ENCODE measurements at places on chromosomes 6 and 20.

DNA sequence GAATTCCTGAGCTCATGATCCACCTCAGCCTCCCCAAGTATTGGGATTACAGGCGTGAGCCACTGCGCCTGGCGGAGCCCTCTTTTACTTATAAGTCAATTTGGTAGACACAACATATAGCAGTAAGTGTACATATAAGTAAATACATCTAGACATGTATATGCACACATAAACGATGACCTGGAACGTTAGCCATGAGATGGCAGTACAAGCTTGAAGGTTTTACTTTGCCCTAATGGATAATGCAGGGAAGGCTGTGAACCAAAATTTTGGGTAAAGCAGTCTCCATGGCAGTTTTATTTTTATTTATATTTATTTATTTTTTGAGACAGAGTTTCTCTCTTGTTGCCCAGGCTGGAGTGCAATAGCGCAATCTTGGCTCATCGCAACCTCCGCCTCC, 2.4 kb upstream of the GNMT start:
- ATAC-seq, result no peak

GRCh38 chr6:147000545-147001488, 203.4 kb upstream of the STXBP5 start:
- ATAC-seq, result no peak

GRCh38 chr20:51244466-51244865, 221.6 kb upstream of the KCNG1 start:
- no peak for ATAC-seq

GRCh38 chr6:6885521-6886170, 222.1 kb upstream of the RREB1 start:
- no peak for ATAC-seq

DNA sequence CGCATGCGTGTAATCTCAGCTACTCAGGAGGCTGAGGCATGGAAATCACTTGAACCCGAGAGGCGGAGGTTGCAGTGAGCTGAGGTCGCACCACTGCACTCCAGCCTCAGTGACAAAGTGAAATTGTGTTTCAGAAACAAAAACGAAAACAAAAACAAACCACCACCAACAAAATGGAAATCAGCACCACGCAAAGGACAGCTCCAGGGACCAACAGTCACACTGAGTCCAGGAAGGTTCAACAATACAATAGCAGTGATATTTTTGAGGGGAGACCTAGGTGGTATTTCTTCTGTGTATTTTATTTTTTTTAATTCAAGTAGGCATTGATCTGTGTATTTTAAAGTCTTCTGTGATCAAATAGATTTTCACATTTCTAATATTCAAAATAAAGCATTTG, 9.8 kb downstream of the HLA-F start:
- no peak for ATAC-seq

- no peak for ATAC-seq
These were observed 369.4 kb upstream of the CITED2 start for GRCh38 chr6:139743664-139744437.

DNA sequence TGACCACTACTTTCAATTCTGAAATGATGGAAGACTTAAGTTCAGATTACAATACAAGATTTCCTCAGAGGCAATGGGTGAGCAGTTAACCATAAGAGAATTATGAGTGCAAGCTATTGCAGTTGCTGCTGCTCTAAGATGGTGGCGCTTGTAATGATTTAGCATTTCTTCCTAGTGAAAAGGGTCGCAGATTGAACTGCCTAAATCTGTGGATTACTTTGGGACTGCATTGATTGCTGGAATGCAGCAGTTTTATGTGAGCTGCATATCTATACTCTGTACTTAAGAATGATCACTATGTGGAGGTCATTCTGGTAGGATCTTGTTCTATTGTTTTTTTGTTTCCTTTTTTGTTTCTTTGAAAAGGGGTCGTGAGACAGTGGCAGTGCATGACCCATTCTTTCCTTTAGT, 5.3 kb downstream of the SCAF8 start:
- ATAC-seq, result peak; percentile 17

DNA sequence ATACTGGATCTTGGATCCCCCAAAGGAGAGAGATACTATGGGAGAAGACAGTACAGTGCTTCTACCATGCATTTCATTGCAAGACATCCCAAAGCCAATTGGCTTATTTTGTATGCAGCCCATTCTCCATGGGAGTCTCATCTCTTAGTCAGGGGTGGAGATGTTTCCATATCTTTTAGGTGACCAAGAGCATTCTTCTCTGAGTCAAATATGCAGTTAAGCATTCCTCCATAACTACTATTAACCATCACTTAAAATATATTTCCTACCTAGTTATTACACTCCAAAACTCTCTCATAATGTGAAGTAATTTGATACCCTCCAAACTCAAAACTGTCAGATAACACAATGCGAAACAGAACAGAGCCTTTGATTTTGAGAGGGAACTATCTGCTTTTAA, 542.6 kb downstream of the HDGFL1 start:
- ATAC-seq, result no peak

GRCh38 chr6:8245726-8246125, 143.4 kb upstream of the EEF1E1 start:
- ATAC-seq, result no peak

GRCh38 chr20:50634191-50634590, 57.2 kb downstream of the RIPOR3 start:
- ATAC-seq, result no peak

DNA sequence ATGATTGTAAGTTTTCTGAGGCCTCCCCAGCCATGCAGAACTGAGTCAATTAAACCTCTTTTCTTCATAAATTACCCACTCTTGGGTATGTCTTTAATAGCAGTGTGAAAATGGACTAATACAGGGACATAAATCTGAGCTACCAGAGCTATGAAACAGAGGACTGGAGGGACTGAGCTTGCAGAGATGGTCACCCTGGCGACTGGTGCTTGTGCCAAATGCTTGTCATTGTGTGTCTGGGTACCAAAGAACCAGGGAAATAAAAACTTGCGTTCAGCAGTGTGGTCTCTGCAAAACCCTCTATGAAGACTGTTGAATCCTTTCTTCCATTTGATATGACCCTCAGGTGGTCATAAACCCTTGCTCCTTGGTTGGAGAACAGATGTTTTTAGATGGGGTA, 105.1 kb upstream of the PRL start:
- ATAC-seq, result no peak

GRCh38 chr6:113629975-113630737, 227.0 kb upstream of the MARCKS start:
- ATAC-seq, result no peak

DNA sequence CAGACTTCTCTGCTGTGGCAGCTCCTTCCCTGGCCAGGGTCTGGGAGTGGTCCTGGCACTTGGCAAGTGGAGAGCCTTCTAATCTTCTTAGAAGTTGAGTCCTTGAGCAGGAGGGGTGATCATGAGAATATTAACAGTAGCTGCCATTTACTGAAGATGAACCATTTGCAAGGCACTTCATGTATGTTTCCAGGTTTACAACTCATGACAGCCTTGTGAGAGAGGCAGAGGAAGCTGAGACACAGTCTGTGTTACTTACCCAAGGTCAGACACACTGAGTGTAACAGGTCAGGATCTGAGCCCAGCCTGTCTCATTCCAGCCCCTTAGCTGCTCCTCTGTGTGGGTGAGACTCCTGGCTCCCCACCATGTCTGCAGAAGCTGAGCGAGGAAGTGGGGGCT, 45.5 kb upstream of the SRF start:
- ATAC-seq, result no peak

DNA sequence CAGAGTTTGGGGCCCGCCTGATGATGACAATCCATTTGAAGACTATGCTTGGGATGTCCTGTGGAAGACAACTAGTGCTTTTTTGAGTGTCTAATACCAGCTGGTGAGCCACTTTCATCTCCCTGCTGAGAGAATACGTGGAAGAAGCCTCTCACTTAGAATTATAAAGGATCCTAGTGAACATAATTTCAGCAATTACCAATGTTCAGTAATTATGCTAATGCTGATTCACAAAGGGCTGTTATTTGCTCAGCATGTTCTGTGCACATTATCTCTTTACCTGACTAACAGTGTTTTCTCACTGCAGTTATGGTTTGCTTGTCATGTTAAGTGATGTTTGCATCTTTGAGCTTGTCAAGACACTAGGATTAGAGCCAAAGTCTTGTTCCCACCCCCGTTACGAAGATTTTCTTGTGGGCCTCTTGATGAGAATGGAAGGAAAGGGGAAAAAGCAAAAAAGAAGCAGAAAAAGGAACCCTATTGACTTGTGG, 282.1 kb upstream of the CHD6 start:
- ATAC-seq, result no peak

GRCh38 chr6:108806665-108807064, 41.6 kb upstream of the ARMC2 start:
- ATAC-seq, result no peak

- no peak for ATAC-seq
These were observed 17.0 kb downstream of the PRDM1 start for GRCh38 chr6:106102967-106103727.

GRCh38 chr20:853406-853996, 20.0 kb downstream of the FAM110A start:
- peak; percentile 34 for ATAC-seq

DNA sequence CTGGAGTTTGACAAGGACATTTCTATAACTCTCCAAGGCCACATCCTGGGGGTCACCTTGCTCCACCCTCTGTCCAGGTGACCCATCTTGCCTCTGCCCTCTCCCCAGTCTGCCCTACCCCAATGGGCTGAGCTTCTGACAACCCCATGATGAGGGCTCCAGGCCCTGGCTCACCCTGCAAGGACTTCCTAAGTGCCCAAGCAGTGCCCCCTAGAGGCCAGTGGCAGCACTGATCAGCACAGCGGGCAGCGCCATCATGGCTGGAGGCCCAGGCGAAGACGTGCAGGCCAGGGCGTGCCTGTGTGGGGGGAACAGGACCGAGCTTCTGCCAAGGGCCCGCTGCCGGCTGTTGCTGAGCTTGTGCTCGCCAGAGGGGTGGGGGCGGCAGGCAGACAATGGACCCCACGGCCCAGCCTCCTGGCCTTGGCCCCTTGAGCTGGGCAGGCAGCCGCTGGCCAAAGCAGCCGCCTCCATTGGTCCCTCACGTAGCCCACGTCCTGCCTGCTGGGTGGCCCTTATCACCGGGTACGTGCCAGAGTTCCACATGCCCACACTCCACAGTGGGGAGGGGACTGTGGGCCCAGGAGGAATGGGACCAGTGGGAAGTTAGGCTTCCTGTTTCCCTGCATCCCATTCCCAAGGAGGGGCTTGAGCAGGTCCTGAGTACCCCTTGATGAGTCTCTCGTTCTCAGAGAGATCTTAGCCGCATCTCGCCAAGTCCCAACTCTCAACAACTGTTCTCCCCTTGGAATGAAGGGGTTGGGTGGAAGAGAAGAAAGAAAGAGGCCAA, 64.3 kb downstream of the MRPL14 start:
- ATAC-seq, result no peak

- no peak for ATAC-seq
These were observed 125.4 kb downstream of the DST start for GRCh38 chr6:56517155-56517745.

DNA sequence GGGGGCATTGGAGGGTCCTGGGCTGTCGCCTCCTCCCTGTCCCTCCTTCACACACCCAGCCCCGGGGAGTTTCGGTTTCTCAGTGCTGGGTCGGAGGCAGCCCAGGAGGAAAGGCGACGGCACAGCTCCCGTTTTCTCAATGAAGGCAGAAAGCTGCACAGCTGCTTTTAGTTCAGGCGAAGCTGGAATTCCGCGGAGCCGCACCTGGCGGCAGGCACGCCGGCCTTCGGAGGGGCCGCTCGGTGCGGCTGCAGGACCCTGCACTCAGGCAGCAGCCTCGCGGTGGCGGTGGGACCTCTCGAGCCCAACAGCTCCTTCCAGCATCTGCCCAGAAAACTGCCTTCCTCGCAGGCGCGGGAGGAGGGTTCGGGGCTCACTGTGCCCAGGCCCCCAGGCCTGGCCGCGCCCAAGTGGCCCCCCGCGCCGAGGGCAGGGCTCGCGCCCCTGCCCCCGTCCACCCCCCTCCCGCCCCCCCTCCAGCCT, 4.6 kb downstream of the FOXQ1 start:
- ATAC-seq, result no peak

- ATAC-seq, result no peak
These were observed 109.3 kb downstream of the WDR27 start for GRCh38 chr6:169592558-169592957.

- ATAC-seq, result peak; percentile 75
These were observed 285.2 kb downstream of the UST start for GRCh38 chr6:149031859-149032598.

- no peak for ATAC-seq
These were observed 87.9 kb upstream of the PRND start for GRCh38 chr20:4633780-4634179.

DNA sequence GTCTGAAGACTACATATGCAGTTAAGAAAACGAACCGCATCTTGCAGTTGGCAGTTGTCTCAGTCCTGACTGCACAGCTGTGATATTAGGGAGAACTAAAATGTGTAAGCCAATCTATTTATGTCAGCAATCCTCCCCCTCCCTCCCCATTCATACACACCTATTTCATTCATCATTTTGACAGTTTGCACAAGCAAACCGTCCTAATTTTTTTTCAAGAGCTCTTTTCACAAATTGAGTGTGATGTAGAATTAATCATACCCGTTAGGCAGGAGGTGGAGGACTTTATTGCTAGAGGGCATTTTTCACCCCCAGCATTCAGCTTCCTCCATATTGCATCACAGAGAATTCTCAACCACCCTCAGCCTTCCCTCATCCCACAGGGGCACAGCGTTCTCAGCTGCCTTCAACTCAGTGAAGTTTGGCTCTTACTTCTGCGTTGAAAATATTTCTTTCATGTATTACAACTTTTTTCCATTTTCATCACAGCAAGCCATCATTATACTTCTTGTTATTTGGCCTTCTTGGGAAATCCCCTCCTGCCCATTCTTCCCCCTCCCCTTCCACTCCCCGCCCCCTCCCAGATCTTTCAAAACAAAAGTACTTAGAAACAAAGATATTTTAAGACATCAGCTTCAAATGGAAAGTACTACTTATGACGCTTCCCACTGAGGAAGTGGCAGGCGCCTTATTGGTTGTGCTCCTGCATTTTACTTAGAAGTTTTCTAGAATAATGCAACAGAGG, 37.5 kb downstream of the NOX3 start:
- peak; percentile 85 for ATAC-seq

DNA sequence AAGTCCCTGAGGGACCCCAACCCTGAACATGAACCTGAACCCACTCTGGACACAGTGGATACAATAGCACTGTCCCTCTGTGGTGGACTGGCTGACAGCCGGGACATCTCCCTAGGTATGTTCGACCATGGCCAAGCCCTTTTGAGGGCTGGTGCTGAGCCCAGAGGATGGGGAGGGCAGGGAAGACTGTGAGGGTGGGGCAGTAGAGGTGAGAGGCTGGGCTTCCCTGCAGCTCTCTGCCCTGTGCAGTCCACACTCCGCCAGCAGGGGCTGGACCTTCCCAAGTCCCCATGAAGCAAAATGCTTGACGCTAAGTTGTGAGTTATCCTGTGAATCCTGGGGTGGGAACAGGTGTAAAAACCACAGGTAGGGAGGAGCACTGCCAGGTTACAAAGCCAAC, 11.5 kb downstream of the LPIN3 start:
- ATAC-seq, result no peak

DNA sequence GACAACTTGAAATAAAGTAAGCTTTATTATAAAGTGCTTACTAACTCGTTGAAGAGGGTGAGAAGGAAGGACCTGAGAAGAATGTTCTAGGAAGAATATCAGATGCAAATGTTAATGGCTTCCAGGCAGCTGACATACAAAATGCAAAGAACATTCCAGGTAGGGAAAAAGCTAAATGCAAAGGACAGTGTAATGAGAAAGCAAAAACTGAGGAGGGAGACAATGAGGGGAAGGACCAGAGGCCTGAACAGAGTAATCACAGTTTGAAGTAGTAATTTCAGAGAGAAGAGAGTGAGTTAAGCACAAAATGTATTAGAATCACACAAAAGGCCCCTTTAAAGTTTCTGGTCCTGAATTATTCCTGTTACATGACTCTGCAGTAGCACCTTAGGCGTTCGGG, 81.3 kb downstream of the HMGCLL1 start:
- ATAC-seq, result no peak

Measured in activated T-helper 17 cell treated with anti-CD3 and anti-CD28 coated beads, Interleukin-2, amount 50 U/mL, for 72 hours (primary cell).